Activated T-cell treated with anti-CD3 and anti-CD28 coated beads, Interleukin-2, amount 50 U/mL, for 72 hours (primary cell): ENCODE measurements at places on chromosomes 6 and 20.

DNA sequence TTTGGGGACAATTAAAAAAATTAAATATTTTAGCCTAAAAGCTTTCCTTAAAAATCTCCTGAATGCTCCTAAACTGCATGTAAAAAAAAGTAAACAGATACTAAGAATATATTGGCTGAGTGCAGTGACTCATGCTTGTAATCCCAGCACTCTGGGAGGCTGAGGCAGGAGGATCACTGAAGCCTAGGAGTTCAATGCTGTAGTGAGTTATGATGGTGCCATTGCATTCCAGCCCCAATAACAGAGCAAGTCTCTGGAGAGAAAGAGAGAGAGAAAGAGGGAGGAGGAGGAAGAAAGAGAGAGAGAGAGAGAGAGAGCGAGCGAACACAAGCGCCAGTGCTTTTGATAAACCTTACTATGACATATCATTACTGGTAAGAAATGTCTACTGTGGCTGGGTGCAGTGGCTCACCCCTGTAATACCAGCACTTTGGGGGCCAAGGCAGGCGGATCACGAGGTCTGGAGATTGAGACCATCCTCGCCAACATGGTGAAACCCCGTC lies 58.8 kb downstream of the FKBP5 start:
- no peak for DNase-seq

DNA sequence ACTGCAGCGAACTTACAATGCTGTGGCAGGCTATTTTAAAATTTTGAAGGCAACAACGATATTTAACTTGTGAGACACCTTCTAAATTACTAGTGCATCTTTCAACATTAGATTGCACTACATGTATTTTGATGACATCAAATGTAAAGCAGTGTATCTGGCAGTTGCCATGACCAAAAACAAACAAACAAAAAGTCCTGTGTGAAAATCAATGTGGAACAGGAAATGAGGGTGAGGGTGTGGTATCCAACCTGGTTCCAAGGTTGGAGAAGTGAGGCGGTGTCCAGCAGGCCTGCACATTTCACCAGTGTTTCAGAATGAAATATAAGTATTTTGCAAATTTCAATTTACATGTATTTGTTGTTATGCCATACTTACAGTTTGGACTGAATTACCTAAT lies 112.0 kb downstream of the LAMP5 start:
- DNase-seq: no peak

DNA sequence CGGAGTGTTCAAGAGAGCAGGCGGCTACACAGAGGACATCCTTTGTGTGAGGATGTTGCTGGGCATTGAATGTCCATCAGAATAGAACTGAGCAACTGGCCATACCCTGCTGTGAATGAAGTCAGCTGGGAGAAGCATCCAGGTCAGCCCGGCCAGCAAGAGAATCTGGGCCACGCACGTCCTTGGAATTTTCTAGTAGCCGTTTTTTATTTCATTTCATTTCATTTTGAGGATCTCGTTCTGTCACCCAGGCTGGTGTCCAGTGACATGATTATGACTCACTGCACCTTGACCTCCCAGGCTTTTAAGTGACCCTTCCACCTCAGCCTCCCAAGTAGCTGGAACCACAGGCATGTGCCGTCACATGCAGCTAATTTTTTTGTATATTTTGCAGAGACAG lies 97.9 kb downstream of the SSR1 start:
- DNase-seq: no peak

GRCh38 chr20:20765696-20766365 lies 53.4 kb upstream of the RALGAPA2 start:
- DNase-seq: no peak

GRCh38 chr6:145415616-145416015 lies 319.7 kb downstream of the EPM2A start:
- DNase-seq: no peak

DNA sequence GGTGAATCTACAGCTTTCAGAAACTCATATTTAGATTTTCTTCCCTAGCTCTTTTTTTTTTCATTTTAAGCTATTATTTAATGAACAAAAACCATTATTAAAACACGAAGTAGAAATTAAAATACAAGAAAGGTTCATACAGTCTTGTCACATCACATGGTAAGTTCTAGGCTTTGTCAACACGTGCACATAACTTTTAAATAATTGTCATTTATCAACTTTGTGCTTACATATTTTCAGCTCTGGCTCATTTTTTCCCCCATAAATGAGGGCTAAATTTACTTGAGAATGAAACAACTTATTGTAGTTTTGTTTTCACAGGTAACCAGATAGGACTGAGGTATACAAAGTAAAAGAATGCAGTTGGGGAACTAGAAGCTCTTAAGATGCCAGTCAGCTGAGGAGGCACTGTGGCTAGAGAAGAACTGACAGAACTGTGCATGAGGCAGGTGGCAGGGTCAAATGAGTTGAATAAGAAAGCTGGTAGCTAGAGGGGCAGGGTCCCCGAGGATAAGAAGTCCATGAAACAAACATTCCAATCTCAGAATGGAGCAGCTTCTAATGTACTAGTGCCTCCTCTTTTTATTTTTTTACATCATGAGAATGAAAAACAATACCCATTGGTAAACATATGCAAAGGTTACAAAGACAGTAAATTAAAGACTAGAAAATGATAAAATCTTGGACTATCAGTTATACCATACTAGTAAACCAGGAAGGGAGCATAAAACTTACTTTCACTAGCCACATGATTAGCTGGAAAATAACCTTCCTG lies 141.5 kb downstream of the MYB start:
- peak; percentile 14 for DNase-seq

- DNase-seq: no peak
These were observed 72.6 kb upstream of the PAK5 start for GRCh38 chr20:9911519-9911918.

GRCh38 chr6:169189182-169189581 lies 64.5 kb downstream of the THBS2 start:
- DNase-seq: no peak

GRCh38 chr6:3457710-3458602 lies 1.1 kb upstream of the SLC22A23 start:
- peak; percentile 5 for DNase-seq
